ENCODE measurements at places on chromosomes 3 and 15. TPM values are rescaled to one million over a fixed set of nuclear protein-coding genes. Genes with fewer than 3 reads are reported as not detected.

GRCh38 chr3:113247068-113247467, 35.7 kb downstream of the BOC start:
- DNase-seq, result no peak
- H3K27ac ChIP-seq, result no peak overlapping the region
- no peak overlapping the region for H3K4me3 ChIP-seq
- H3K4me1 ChIP-seq, result no peaks in the 10 kb centered on the region
- no peaks in the 10 kb centered on the region for H3K36me3 ChIP-seq

DNA sequence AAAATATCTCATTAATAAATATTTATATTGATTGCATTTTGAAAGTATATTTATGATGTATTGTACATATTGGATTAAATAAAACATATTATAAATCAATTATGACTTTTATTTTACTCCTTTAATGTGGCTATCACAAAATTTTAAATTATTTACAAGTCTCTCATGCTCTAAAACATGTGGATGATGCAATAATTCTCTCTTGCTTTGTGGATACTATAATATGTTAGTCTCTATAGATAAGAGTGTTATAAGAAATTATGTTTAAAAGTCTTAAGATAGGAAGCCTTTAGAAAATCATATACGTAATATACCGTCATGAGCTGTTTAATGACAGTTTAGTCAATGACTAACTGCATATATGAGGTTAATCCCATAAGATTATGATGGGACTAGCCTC, 547.4 kb upstream of the ALCAM start:
- H3K4me1 ChIP-seq, result no peaks in the 10 kb centered on the region
- H3K4me3 ChIP-seq, result no peak overlapping the region
- H3K36me3 ChIP-seq, result no peaks in the 10 kb centered on the region
- no peak for DNase-seq
- H3K27ac ChIP-seq, result no peak overlapping the region

- H3K4me3 ChIP-seq, result no peak overlapping the region
- H3K36me3 ChIP-seq, result no peaks in the 10 kb centered on the region
- no peaks in the 10 kb centered on the region for H3K27me3 ChIP-seq
Observed at GRCh38 chr3:119672776-119673175, 4.4 kb downstream of the COX17 start.

GRCh38 chr3:77530870-77531269, 491.0 kb downstream of the ROBO2 start:
- H3K36me3 ChIP-seq, result no peaks in the 10 kb centered on the region
- no peak overlapping the region for H3K4me3 ChIP-seq
- H3K4me1 ChIP-seq, result no peaks in the 10 kb centered on the region
- DNase-seq, result no peak
- no peaks in the 10 kb centered on the region for H3K27me3 ChIP-seq

The SLC9C1 gene
- total RNA-seq, result not detected

The LRRC34 gene
- 0.63 TPM for total RNA-seq

The GHRL gene
- total RNA-seq, result 0.32 TPM

DNA sequence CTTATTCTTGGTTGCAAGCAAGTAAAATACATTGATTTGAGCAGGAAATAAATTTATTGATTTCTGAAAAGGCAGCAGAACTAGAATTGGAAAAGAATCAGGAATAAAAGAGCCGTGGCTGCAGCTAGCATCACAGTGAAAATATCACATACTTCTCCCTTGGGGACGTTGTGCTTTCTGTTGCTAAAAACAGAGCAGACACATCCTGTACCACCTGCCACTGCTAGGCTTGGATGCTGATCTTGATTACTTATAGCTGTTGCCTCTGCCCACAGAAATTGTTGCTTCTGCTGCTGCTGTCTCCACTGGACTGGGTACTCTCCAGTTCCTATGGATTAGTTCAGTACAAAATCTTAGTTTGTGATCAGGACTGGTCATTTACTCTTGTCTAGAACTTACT, 283.8 kb downstream of the C3orf38 start:
- H3K27ac ChIP-seq, result no peak overlapping the region
- H3K27me3 ChIP-seq, result no peaks in the 10 kb centered on the region
- H3K4me1 ChIP-seq, result no peaks in the 10 kb centered on the region
- H3K36me3 ChIP-seq, result no peaks in the 10 kb centered on the region
- no peak overlapping the region for H3K4me3 ChIP-seq
- DNase-seq, result no peak

DNA sequence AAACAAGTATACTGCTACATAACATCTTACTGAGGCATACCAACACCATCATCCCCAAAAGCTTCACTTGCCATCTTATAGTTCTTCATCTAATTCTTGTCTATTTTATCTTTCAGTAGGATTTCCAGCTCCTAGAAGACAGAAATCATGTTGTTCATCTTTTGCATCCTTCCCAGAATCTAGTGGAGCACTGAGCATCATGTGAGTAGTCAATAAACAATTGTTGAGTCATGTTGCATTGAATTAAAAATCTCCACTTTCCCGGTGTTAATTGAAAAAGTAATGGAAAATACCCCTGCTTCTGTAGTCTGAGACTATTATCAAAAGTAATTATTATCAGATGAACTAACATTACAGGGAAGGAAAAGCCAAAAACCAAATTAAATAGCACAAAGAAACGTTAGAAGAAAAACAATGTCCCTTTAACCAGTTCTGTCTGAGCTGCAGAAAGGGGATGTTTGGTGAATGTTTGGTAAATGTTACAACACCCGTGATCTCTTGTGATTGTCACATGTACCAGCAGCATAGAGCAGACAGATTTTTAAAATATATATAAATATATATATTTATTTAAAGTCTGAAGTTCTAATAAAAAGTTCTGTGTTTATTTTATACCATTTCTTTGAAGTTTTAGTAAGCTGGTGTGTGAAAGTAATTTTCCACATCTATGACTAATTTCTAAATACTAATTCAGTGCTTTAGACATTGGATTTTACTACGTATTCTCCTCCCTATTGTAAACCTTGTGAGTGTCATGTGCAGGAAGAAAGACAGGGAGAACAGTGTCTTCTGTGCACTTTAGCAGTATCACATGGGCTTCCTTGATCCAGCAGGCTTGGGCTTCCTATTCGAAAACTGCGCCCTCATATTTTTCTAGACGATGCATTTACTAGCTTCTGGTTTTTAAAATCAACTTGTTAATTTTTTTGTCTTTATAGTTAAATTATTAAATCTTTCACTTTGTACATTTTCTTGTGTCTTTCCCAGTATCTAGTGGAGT, 85.6 kb downstream of the RAP2B start:
- no peak for DNase-seq
- H3K36me3 ChIP-seq, result no peaks in the 10 kb centered on the region
- no peak overlapping the region for H3K4me3 ChIP-seq
- H3K27ac ChIP-seq, result no peak overlapping the region
- no peaks in the 10 kb centered on the region for H3K27me3 ChIP-seq

GRCh38 chr15:50235794-50236193, 29.7 kb downstream of the HDC start:
- DNase-seq, result no peak
- peak overlapping the region; percentile 80 for H3K27ac ChIP-seq
- H3K4me1 ChIP-seq, result peaks cover 56% of the 10 kb centered on the region
- peaks cover 15% of the 10 kb centered on the region for H3K36me3 ChIP-seq
- H3K4me3 ChIP-seq, result no peak overlapping the region
- H3K27me3 ChIP-seq, result no peaks in the 10 kb centered on the region

The CHRNA7 gene
- total RNA-seq, result not detected

The PTH1R gene
- total RNA-seq, result 10.9 TPM

- H3K27ac ChIP-seq, result no peak overlapping the region
- no peaks in the 10 kb centered on the region for H3K27me3 ChIP-seq
- no peaks in the 10 kb centered on the region for H3K4me1 ChIP-seq
Observed at GRCh38 chr15:95194746-95195145, 963.4 kb downstream of the MCTP2 start.

The RMDN3 gene
- 25.7 TPM for total RNA-seq

The CKMT1A gene
- total RNA-seq, result not detected

The UBE2E2 gene
- total RNA-seq, result 17.3 TPM

GRCh38 chr3:128430301-128430700, 36.4 kb downstream of the DNAJB8 start:
- no peak for DNase-seq
- H3K36me3 ChIP-seq, result no peaks in the 10 kb centered on the region
- H3K4me3 ChIP-seq, result no peak overlapping the region
- no peaks in the 10 kb centered on the region for H3K27me3 ChIP-seq
- H3K27ac ChIP-seq, result no peak overlapping the region

DNA sequence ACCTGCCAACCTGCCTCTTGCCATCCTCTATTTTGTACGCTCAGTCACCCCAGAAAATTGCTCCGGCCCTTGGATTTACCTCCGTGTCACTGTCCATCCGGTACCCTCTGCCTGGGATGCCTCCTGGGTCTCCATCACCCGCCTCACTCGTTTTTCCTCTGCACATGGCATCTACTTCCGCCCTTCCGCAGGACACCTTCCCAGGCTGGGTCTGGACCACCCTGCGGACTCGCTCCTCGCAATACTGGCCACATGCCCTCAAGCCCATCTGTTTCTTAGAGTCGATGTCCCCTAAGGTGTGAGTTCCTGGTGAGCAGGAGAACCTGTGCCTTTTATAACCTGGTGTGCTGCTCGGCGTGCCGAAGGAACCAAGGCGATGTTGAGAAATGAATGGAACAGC, 58.5 kb downstream of the APBA2 start:
- no peaks in the 10 kb centered on the region for H3K4me1 ChIP-seq
- H3K4me3 ChIP-seq, result no peak overlapping the region
- no peak overlapping the region for H3K27ac ChIP-seq
- no peak for DNase-seq
- no peaks in the 10 kb centered on the region for H3K27me3 ChIP-seq

The MTFMT gene
- 9.2 TPM for total RNA-seq

The DYNLT2B gene
- 2.6 TPM for total RNA-seq

DNA sequence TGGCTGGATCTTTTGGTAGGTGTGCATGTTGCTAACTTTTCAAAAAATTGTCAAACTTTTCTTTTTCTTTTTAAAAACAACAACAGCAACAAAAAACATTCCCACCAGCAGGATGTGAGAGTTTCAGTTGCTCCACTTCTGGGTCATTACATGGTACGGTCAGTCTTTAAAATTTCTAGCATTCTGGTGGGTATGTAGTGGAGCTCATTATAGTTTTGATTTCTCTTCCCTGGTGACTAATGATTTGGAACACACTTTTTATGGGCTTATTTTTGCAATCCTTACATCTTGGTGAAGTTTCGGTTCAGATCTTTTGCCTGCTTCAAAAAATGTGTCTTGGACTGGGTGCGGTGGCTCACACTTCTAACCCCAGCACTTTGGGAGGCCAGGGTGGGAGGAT, 19.3 kb downstream of the ATP1B3 start:
- H3K36me3 ChIP-seq, result no peaks in the 10 kb centered on the region
- no peak overlapping the region for H3K4me3 ChIP-seq
- no peak overlapping the region for H3K27ac ChIP-seq
- H3K4me1 ChIP-seq, result no peaks in the 10 kb centered on the region

DNA sequence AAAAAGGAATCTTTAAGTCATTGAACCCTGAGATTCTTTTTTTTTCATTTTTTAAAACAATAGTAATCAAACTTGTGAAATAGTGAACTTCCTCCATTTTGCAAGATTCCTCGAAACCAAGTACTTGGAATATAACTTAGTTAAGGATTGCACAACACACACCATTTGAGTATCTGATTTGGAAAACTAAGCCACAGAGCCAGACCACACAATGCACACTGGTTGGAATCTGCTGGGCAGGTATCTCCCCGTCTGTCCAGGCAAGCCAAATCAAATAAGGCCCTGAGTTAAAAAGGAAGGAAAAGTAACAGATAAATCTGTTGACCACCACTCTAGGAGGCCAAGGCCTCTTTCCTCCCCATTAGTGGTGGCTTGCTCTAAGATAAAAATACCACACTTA, 177.5 kb upstream of the ICE2 start:
- no peaks in the 10 kb centered on the region for H3K36me3 ChIP-seq
- no peak for DNase-seq
- no peak overlapping the region for H3K27ac ChIP-seq
- H3K4me3 ChIP-seq, result no peak overlapping the region

GRCh38 chr15:90857883-90858443, 10.4 kb upstream of the FURIN start:
- H3K36me3 ChIP-seq, result no peaks in the 10 kb centered on the region
- no peak overlapping the region for H3K4me3 ChIP-seq
- no peaks in the 10 kb centered on the region for H3K4me1 ChIP-seq
- no peak for DNase-seq

DNA sequence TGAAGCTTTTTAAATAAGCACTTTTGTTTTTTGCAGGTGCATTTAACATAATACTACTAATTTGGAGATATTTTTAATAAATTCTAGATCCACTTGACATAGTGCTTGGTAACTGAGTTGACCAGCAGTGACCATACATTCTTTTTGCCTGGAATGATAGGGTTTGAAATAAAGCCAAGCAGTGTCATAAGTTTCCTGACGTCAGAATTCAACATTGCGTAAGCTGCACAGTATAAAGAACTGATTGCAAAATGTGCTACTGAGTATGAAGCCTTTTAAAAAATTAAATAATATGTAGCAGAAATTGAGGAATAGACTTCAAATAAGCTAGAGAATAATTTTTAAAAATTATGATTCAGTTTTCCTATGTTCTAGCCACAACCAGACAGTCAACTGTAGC, 454.6 kb upstream of the ARPP21 start:
- H3K4me1 ChIP-seq, result no peaks in the 10 kb centered on the region
- no peaks in the 10 kb centered on the region for H3K36me3 ChIP-seq
- no peak overlapping the region for H3K4me3 ChIP-seq

- H3K36me3 ChIP-seq, result no peaks in the 10 kb centered on the region
- H3K4me1 ChIP-seq, result no peaks in the 10 kb centered on the region
- H3K4me3 ChIP-seq, result no peak overlapping the region
Observed at GRCh38 chr3:30751610-30752299, 142.7 kb downstream of the GADL1 start.

GRCh38 chr3:101635954-101636798, 40.8 kb downstream of the ZBTB11 start:
- no peak overlapping the region for H3K27ac ChIP-seq
- no peak overlapping the region for H3K4me3 ChIP-seq
- no peaks in the 10 kb centered on the region for H3K4me1 ChIP-seq
- H3K27me3 ChIP-seq, result no peaks in the 10 kb centered on the region
- no peaks in the 10 kb centered on the region for H3K36me3 ChIP-seq
